HL-60 (cell line): ENCODE measurements at places on chromosomes 12 and 14.

- no peak for DNase-seq
Measured at GRCh38 chr14:22488522-22489243, 100.3 kb downstream of the DAD1 start.

DNA sequence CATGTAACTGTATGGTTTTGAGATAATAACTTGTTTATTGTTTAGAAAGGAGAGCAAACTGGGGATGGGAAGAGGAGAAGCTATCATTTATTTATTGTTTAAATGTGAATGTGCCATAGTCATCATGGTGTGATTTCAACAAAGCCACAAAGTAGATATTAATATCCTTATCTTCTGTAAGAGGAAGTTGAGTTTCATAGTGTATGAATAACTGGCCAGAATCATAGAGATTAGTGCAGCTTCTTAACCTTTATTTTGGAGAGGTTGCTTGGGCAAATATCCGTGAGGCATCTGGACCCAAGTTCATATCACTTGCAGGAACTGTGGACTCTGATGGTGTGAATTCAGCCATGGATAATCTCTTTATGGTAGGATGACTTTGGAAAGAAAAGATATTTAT, 26.8 kb upstream of the LYZ start:
- DNase-seq: no peak

GRCh38 chr12:130815028-130815741, 23.9 kb downstream of the STX2 start:
- no peak for DNase-seq

DNA sequence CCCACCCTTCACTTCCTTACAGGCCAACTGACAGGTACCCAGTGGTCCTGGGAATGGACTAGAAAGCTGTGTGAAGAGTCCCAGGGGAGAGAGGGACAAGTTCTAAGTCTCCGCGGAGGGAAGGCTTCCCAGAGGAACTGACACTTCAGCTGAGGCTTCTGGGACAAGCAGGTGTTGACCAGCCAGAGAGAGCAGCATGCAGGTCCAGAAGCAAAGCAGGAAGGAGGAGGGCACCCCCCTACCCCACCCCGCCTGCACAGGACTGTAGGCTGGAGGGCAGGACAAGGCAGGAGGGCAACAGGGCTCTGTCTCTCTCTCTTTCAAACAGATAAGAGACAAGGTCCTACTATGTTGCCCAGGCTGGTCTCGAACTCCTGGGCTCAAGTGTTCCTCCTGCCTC, 58.2 kb upstream of the CORO1C start:
- DNase-seq: no peak

DNA sequence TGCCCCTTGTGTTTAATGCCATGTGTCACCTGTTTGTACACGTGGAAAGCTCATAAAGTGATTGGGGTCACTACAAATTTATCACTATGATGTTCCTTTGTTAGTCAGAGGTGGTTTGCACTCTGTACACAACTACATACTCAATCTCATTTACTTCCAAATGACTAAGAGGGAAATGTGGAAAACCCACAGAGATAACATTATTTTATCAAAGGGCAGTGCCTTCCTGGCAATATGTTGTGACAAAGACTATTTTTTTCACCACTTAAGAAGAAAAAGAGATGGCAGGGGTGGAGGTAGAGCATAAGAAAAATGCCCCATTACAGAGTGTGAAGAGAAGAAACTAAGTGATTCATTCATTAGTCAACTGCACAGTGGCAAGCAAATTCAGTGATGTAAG, 1064.1 kb upstream of the FLRT2 start:
- DNase-seq: no peak

DNA sequence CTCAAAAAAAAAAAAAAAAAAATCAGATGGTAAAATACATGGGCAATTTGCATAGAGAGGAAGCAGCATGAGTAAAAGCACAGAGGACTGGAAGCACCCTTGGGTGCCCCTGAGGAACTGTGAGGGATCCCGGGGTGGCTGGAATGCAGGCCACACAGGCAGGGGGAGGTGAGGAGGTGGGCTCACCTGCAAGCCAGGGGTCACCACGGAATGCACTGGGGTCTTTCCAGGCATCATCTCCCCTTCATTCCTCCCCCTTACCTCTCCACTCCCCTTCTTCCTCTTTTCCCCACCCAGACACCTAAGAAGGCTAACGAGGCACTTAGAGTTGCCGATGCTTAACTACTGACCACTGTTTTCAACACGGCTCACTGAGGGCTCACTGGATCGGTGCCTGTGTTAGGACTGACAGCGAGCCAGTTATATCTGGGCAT, 14.4 kb upstream of the HIP1R start:
- no peak for DNase-seq

DNA sequence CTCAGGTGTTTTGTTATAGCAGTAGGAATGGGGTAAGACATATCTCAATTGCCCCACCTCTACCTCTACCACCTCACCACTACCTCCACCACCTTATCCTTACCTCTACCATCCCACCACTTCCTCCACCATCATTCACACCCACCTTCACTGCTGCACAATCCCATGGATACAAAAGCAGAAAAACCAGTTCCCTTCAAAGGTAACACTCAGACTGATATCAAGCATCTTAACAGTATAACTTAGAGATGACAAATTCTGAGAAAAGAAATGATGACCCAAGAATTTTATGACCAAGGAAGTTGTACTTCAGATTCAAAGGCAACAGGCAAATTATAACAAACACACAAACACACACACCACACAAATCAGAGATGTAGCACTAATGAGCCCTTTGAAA, 189.4 kb downstream of the NUAK1 start:
- DNase-seq: no peak

DNA sequence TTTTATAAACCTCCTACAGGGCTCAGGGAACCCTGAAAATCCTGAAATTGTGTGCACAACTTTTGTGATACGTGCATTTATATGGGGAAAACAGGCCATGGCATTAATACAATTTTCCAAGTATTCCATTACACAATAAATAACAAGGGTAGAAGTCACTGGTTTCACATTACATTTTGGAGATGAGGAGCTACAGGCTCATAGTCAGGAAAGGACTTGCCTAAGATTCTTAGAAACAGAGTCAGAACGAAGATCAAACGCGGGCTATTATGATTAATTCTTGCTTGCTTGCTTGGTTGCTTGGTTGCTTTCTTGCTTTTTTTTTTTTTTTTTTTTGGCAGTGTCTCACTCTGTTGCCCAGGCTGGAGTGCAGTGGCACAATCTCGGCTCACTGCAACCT, 16.7 kb downstream of the NOS1 start:
- no peak for DNase-seq

GRCh38 chr12:10131111-10131690, 1.2 kb upstream of the CLEC7A start:
- DNase-seq: no peak

GRCh38 chr12:54220567-54220966, 31.8 kb upstream of the SMUG1 start:
- DNase-seq: no peak

- no peak for DNase-seq
Measured at GRCh38 chr12:1530592-1531152, 63.7 kb downstream of the FBXL14 start.

GRCh38 chr12:65948320-65949008, 124.2 kb downstream of the HMGA2 start:
- DNase-seq: no peak

GRCh38 chr12:126926023-126926594, 1340.9 kb upstream of the TMEM132C start:
- no peak for DNase-seq

DNA sequence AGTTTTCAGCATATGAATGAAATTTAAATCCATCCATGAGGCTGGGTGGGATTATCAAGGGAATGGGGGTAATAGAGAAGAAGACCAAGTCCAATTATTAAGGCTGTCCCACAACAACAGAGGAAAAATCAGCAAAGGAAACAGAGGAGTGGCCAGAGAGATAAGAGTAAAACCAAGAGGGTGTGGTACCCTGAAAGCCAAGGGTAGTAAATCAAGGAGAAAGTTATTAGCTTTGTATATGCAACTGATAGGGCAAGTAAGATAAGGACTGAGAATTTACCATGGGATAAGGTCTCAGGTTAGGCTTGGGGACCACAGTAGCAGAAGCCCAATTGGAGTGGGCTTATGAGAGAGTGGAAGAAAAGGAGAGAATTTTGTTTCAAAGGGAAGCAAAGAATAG, 134.5 kb downstream of the NUAK1 start:
- DNase-seq: no peak

GRCh38 chr12:27221625-27222387, 22.3 kb upstream of the STK38L start:
- DNase-seq: no peak

DNA sequence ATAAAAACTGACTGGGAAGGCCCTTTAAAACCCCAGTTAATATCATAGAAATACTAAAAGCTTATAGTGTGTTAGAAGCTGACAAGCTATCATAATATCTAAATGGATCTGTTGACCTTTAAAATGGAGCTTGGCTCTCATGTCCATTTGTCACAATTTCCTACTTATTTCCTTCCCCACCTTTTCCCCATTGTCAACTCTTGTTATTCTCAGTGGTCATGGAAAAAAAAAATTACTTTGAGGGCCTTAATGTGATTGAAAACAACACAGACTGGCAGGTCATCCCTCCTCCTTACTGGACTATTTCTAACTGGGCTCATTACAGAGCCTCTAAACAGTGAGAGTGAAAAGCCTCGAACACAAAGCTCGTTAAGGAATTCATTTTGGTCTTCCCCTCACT, 13.7 kb upstream of the WNK1 start:
- DNase-seq: no peak

GRCh38 chr14:26370115-26370514, 227.7 kb downstream of the NOVA1 start:
- no peak for DNase-seq

DNA sequence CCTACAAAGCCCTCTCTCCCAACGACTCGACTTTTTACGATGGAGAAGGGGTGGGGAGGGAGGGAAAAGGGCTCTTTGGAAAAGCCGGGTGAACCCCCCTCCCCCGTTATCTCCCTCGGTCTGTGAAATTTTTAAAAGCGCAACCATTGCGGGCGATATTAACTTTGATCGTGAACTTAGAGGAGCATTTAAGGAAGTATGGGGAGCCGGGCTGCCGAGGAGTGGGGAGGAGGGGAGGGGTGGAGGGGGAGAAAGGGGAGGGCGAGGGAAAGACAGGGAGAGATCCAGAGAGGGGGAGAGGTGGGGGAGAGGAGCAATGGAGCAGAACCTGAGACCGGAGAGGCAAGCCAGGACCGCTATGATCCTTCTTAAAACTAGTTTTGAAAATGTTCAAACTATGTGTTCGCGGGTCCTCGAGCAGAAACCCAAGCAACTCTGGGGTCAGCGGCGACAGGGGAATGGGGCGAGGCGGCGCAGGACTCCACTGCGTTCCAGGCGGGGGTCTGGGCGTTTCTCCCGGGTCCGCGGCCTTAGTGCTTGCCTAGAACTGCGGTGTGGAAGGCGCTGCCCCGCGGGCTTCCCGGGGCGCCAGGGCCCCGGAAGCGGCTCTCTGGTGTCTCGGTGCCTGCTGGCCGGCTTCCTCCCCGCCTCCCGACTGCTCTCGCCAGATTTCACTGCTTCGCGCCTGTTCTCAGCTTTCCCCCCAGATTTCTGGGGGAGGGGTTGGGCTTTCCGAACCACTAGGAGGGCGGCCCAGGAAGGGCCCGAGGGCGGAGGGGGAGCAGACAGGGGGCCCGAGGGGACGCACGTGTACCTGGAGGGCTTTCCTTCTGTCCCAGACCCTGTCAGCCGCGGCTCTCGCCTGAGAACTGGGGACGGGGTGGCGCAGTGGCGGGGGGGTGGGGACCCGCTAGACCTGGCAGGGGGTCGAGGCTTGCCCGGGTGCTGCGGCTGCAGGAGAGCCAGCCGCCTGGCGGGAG, at the start of gene HOTAIR:
TSS of gene HOTAIR (minus strand) at position 871 of the 980 bp plus-strand sequence.
- peak; percentile 48 for DNase-seq

- no peak for DNase-seq
Measured at GRCh38 chr12:25883026-25883916, 75.2 kb upstream of the RASSF8 start.

DNA sequence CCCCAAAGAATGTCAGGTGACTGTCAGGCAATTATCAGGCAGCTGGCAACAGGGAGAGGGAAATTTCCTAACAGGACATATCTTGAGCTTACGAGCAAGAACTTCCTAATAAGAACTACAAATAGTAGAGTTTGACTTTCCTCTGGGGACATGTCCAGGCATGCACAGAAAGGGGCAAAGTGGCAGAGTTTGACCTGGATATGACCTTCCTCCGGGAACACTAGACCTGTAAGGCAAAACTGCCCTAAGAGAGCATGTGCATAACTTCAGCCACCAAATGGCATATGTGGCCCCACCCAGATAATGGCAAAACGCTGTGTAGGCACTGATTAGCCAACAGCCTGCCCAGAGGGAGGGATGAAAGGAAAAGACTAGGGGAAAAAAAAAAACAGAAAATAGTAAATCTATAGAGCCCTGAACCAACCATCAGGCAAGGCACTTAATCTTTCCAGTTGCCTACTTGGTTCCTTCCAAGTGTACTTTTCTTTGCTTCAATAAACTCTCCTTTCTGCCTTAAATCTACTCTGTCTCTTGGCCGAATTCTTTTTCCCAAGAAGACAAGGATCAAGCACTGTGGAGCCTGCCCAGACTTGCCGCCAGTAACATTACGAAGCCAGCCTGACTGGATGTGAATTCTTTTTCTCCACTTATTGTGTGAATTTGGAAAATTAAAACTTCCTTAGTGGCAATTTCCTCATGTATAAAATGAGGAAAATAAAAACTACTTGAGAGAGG, 164.1 kb downstream of the SPTSSA start:
- DNase-seq: no peak
